ENCODE measurements at places on chromosomes 7 and 10.

DNA sequence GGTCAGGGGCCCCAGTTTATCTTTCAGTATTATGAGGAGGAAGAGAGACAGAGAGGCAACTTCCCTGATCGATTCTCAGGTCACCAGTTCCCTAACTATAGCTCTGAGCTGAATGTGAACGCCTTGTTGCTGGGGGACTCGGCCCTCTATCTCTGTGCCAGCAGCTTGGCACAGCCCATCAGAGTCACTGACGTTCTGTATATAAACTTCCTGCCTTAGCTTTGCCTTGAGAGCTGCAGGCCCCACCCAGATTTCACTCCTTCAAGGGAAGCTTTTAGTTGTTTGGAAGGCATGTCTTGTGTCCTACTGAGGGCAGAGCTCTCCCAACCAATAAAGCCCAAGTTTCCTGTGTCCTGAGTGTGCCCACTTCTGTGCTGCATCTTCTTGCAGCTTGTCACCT lies 242.5 kb upstream of the PRSS58 start:
- DNase-seq, result no peak

GRCh38 chr10:3146289-3146688 lies 26.3 kb downstream of the PITRM1 start:
- DNase-seq, result no peak

DNA sequence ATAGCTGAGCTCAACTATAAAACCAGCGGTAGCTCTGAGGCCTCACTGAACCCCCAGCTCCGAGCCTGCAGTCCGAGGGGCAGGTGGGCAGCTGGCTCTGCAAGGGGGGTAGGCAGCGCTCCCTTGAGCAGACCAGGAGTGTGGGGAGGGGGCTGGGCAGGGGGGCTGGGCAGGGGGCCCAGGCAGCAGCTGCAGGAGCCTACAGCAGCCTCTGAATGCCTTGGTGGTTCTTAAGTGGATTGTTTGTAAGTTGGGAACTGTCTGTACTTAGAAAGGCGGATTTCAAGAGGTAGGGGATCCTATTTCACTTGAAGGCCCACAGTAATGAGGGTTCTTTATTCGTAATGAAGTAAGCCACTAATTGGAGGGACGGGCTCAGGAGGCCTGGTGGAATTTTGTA lies 72.3 kb downstream of the ICA1 start:
- DNase-seq, result no peak

- no peak for DNase-seq
These were observed 238.7 kb downstream of the CDK14 start for GRCh38 chr7:90834771-90835170.

DNA sequence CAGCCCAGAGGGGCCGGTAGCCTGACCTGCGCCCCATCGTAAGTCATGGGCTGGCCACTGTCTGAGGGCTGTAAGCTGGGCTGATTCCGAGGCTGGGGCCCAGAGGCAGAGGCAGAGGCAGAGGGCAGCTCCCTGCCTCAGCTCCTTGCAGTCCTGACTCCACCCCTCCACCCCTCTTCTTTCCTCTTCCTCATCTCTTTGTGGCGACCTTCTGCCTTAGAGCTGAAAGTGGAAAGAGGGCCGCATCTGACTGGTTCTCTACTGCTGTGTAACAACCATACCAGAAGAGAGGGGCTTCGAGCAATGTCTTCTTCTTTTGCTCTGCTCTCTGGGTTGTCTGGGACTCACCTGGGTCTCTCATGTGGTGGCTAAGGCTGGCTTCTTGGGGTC lies 179.1 kb downstream of the RPS24 start:
- DNase-seq, result no peak

DNA sequence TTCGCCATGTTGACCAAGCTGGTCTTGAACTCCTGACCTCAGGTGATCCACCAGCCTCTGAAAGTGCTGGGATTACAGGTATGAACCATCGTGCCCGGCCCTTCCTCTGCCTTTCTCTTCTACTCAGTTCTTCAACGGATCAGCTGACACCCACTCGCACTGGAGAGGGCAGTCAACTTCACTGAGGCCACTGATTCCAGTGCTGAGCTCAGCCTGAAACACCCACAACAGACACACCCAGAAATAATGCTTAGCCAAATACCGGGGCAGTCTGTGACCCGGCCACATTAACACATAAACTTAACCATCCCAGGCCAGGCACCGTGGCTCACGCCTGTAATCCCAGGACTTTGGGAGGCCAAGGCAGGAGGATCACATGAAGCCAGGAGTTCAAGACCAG lies 119.3 kb upstream of the CHST15 start:
- DNase-seq, result no peak

DNA sequence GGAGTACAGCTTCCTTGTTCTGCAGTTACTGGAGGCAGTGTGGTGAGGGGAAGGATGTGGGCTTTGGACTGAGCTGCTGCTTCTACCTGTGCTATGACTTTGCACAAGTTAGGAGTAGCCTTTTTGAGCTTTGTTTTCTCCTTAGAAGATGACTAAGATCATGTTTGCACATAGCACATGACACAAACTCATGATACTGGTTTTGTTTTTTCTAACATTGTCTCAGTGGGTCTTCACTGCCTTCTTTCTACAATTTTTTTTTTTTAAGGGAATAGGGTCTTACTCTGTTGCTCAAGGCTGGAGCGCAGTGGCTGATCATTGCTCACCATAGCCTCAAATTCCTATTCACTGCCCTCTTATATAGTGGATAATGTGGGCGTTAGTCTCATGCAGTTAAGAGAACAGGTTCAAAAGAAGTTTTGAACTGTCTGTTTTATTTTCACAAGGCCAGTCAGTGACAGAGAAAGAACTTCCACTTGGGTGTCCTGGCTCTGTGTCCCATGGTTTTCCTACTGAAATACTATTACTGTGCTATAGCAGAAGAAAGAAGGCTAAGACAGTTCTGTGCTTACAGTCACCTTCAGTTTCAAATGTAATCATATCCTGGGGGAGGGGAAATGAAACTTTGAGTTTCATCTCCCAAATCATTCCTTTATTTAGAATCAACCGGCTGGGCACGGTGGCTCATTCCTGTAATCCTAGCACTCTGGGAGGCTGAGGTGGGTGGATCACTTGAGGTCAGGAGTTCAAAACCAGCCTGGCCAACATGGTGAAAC lies 72.0 kb downstream of the KAT6B start:
- DNase-seq, result no peak

DNA sequence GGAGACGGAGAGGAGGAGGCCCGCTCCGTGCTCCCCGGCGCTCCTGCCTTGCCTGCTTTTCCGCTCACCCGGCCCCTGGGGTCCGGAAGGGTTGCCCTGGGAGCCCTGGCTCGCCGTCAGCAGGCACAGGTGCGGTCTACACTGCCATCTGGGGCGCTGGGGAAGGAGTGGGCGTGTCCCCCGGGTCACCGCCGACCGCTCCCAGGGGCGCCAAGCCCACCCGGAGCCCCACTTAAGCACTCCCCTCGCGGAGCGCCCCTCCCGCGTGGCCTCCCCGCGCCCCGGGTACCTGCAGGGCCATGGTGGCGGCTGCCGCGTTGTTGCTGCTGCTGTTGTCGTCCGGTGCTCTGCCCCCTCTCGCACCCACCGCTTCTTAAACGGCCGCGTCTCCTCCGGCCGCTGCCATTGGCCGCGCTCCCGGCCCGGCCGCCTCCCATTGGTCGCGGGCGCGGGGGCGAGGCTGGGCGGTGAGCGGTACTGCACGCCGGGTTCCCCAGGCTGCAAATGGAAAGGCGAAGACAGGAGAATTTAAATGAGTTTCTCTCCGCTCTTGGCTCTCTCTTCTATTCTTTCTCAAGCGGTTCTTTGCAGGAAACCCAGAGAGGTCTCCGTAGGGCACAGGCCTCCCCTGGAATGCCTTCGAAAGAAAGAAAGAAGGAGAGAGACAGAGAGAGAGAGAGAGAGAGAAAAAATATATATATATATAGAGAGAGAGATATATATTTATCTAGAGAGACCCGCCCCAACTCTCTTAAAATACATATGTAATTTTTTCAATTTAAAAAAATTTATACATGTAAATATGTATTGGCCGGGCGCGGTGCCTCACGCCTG lies at the start of gene ACBD7:
Gene ACBD7, minus strand, starts transcription at position 349 of the 834 bp plus-strand sequence. Its CDS starts 48 bp downstream, at position 301.
- peak; percentile 93 for DNase-seq

GRCh38 chr7:11552676-11553296 lies 279.2 kb downstream of the THSD7A start:
- DNase-seq, result no peak

GRCh38 chr7:66183700-66184099 lies 21.4 kb upstream of the TPST1 start:
- no peak for DNase-seq

- DNase-seq, result no peak
These were observed 91.4 kb downstream of the EEPD1 start for GRCh38 chr7:36244429-36244828.

- no peak for DNase-seq
These were observed 178.8 kb downstream of the ELMO1 start for GRCh38 chr7:37269711-37270508.

DNA sequence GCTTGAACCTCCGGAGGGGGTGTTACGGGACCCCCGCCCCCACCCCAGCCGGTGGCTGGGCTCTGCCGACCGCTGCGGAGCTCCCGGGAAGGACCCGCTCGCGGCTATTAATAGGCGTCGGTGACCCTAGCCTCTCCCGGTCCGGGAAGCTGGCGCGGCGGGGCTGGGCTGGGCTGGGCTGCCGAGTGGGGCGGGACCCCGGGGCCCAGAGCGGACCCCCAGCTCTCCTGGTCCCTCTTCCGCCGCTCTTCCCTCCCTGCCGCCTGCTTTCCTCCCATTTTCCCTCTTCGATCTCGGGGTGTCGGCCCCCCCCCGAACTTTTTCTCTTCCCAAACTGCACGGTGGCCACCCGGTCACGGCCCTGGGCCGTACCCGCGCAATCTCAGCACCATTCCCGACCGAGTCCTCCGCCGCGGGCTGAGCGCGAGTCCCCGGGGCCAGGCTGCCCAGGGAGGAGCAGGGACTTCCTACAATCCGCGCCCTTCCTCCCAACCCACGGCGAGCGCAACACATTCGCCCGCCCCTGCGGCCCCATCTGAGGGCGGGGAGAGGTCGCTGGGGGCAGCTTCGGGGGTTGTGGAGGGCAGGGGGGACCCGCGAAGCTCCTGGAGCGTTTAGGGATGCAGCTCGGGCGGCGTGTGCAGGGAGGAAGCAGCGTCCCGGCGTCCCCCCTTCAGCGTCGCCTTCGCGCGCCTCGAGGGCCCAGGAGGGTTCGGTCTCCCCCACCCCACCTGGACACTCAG lies 3.1 kb upstream of the ELFN1 start:
- DNase-seq, result no peak

DNA sequence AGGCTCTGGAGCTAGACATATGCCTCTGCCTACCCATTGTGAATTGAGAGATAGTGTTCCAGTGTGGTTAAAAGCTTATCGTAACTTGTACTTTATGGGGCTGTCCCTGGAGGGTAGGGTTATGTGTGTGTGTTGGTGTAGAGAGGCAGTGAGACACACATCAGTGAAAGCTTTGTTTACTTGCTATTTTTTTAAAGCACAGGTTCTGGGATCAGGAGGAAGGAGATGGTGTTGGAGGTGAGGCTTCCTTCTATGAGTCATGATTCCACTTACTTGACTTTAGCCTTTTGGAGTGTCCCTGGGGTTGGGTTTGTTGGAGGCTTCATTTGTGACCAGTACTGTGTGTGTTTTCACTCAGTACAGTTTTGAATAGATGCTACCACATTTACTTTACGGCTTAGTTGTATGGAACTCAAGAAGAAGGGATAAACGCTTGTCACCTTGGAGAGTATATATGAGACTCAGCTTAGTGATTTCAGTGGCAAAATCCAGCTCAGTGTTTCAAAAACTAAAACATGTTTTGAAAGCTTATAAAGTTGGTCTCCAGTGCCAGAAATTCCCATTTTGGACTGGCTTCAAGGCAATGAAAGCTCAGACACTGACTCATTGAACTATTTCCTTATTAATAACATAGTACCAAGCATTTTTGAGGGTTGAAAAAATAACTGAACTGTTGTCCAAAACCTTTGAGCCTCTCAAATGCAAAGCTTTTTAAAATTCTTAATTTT lies 106.2 kb downstream of the PLXDC2 start:
- DNase-seq, result no peak

DNA sequence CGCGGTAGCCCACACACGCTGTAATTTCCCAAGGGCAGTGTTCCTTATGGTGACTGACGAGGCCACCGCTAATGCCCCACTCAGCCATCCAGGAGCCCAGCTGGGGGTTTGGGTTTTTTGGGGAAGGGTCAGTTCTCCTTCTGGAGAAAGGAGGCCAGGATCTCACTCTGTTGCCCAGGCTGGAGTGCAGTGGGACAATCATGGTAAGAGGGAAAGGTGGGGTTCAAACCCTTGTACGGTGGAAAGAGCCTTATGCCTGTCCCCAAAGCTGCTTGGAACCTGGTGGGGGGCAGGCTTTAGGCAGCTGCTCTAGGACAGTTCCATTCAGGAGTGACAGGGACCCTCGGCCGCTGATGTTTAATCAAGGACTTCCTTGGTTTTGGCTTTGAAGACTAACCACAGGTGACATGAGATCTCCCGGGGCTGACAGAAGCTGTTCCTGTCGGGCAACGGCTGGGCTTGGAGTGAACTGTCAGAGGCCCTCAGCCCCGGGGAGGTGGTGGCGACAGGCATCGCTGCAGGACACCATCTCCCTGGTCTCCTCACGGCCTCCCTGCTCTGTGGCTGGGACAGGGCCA lies 84.5 kb downstream of the CARD11 start:
- DNase-seq, result no peak

DNA sequence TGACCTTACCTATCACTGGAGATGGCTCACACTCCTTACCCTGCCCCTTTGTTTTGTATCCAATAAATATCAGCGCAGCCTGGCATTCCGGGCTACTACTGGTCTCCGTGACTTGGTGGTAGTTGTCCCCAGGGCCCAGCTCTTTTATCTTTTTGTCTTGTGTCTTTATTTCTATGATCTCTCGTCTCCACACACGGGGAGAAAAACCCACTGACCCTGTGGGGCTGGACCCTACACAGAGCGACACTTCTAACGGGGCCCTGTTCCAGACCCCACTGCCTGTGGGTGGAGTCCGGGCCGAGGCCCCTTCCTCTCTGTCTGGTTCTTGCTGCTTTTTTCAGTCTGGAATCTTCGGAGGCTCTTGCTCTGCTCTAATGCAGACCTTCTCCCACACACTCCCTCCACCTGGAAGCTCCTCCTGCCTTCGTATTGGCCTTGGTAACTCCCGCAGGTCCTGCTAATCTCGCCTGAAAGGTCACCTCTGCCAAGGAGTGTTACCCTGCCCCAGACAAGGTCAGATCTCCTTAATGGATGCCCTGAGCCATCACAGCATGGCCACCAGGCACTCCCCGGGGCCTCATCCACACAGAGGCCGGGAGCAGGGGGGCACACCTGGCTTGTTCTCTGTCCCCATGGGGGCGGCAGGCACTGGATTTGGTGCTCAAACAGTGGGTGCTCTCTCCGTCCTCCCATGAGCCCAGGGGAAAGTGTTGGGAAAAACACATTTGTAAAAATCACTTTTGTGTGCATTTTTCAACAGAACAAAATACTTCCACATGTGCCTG lies 531.7 kb downstream of the PTPRN2 start:
- DNase-seq, result no peak

DNA sequence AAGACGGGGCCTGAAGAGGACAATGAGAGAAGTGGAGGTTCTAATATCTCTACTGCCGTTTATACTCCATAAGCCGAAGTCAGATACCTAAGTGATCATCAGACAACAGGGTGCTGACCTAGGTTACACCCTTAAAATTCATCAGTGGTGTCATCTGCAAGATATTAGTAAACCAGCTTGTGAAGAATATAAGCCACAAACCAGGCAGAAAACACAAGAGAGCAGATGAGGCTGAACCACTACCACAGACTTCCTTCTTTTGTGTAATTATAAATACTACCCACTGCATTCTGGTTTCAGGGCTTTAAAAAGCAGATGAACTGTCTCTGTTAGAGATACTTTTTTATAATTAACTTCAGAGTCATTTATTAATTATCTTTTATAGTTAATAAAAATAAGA lies 69.0 kb upstream of the LRRC17 start:
- DNase-seq, result peak; percentile 17

- no peak for DNase-seq
These were observed 22.3 kb downstream of the BZW2 start for GRCh38 chr7:16668049-16668858.

GRCh38 chr10:15738270-15738925 lies 18.7 kb upstream of the ITGA8 start:
- no peak for DNase-seq
